Fibroblast of skin of scalp (primary cell): ENCODE measurements at places on chromosomes 2 and 18.

- peak; percentile 64 for DNase-seq
Observed at GRCh38 chr2:96427917-96428316, 77.2 kb downstream of the NEURL3 start.

- DNase-seq, result no peak
Observed at GRCh38 chr18:69898241-69898861, 49.3 kb downstream of the CD226 start.

- no peak for DNase-seq
Observed at GRCh38 chr2:170196963-170197362, 19.0 kb downstream of the MYO3B start.

GRCh38 chr2:85649201-85650190 is 18.5 kb downstream of the SFTPB start:
- peak; percentile 75 for DNase-seq

GRCh38 chr2:157931542-157931941 is 55.4 kb upstream of the ACVR1 start:
- DNase-seq, result no peak

DNA sequence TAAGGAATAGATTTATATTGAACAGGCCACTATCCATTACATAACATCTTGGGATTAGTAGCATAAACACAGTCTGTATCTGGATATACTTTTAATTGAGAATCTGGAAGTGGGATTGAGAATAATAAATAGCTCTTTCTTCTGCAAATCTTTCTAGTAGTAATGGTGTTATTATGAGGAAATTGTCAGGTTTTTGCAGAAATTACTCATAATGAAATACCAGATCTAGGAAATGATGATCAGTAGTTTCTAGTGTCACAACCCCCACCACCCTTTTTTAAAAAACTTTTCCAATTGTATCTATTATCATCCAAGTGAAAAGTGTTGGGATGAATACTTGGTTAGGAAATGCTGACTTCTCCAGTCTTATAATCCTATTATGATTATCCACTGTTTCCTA is 18.7 kb downstream of the NBEAL1 start:
- no peak for DNase-seq

GRCh38 chr2:195934484-195934883 is 134.2 kb downstream of the DNAH7 start:
- no peak for DNase-seq

DNA sequence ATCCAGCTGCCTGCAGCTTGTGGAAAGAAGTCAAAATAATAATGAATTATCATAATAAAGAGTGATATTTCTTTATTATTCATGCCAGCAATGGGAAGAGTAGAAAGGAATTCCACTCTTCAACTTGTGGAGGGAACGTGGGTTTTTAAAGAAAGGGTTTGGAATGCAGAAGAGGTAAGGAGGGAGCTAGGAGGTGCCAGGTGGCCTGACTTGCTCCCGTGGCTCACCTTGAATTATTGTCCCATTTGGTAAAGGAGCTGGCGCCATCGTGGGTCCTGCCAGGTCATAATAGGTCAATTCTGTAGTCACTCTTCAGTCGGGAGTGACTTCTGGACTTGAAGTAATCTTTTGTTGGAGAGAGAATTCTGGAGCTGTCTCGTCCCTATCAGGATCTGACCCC is 95.2 kb upstream of the BARD1 start:
- no peak for DNase-seq

GRCh38 chr2:48901015-48901343 is 145.5 kb upstream of the LHCGR start:
- DNase-seq, result no peak

GRCh38 chr2:109535217-109535946 is 78.4 kb downstream of the SEPTIN10 start:
- peak; percentile 59 for DNase-seq

DNA sequence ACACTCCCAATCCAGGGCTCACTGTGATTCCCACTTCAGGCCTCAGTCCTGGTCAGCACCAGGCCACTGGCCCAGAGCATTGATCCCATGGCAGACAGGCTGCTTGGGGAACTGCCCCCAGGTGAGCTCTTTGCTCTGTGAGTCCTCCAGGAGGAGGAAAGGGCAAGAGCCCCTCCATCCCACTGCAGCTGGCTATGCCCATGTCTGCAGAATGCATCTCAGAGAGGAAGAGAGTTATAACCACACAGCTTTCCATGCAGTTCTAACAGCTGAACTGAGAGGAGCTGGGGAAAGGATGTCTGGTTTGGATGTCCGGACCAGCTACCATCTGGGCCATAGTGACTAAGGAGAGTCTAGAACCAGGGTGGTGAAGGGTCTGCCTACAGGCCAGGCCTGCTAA is 230.3 kb downstream of the DYSF start:
- no peak for DNase-seq

- DNase-seq, result no peak
Observed at GRCh38 chr2:229408962-229409361, 137.9 kb upstream of the PID1 start.

GRCh38 chr2:159476329-159476728 is 140.0 kb downstream of the BAZ2B start:
- peak; percentile 15 for DNase-seq

DNA sequence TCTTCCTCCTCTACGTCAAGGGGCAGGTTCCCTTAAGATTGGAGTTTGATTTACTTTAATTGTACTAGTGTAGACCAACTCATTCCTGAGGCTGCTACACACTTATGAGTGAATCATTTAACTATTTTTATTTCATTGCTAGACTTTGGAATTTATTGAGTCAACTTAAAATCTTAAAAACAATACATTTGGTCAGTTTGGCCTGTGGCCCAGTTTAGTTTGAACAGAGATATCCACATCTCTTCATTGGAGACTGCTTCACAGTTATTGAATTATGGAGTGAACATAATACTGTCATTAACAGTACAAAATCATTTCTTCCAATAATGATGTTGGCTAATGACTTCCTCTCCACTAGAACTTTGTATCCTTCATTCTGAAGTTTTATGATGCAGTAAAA is 34.5 kb upstream of the STPG4 start:
- peak; percentile 97 for DNase-seq

DNA sequence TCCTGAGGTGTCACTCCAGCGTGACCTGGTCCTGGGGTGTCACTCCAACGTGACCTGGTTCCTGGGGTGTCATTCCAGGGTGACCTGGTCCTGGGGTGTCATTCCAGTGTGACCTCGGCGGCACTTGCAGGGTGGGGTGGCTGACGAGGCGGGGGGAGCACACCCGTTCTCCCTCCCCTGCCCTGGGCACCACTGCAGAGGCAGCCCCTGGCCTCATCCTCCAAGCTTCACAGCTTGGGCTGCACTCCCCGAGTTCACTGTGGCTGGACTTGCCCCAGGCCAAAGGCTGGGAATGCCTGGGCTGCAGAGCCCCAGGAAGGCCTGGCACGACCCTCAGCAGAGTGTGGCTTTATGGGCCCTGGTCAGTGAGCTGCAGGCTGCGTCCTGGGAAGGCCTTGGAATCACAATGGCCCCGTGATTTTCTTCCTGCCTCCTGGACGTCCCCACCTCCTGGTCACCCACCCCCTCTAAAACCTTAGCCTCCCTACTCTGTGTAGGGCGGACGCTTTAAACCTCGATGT is 88.3 kb downstream of the NFATC1 start:
- DNase-seq, result no peak

GRCh38 chr18:41681138-41681880 is 273.7 kb upstream of the PIK3C3 start:
- no peak for DNase-seq

DNA sequence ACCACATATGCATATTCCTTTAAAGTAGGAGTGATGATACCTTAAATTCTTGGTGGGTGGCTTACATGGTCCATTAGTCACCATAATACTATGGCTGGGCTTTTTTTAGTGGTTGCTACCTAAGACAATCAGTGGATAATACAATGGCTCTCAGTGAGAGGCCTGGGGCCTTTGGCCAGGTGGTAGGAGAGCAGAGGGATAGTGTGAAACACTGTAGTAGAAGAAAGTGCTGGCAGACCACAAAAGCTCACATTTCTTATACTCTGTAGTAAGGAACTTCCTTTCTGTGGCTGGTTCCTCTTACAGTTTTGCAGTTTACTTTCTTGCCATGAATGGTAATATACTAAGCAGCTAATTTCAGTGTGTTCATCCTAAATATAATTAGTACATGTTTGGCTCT is 583.5 kb downstream of the XIRP2 start:
- DNase-seq, result no peak

GRCh38 chr2:39494784-39495251 is 57.7 kb upstream of the MAP4K3 start:
- DNase-seq, result peak; percentile 98

DNA sequence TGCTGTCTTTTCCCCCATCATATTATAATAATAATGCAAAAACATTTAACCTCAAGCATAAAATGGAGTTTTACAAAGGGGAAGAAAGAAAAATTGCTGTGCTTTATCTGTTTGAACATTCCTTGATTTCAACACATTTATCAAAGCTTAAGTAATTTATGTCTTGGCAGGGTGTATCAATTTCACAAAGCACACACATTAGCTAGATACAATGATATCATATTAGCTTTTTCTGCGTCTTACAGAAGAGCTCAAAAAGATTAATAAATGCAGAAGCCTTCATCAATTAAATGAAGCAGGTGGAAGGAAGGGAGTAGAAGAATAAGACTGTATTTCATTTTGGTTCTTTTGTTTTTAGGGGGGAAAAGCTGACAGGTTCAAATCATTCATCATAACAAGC is 103.0 kb downstream of the NXPH2 start:
- DNase-seq, result no peak

DNA sequence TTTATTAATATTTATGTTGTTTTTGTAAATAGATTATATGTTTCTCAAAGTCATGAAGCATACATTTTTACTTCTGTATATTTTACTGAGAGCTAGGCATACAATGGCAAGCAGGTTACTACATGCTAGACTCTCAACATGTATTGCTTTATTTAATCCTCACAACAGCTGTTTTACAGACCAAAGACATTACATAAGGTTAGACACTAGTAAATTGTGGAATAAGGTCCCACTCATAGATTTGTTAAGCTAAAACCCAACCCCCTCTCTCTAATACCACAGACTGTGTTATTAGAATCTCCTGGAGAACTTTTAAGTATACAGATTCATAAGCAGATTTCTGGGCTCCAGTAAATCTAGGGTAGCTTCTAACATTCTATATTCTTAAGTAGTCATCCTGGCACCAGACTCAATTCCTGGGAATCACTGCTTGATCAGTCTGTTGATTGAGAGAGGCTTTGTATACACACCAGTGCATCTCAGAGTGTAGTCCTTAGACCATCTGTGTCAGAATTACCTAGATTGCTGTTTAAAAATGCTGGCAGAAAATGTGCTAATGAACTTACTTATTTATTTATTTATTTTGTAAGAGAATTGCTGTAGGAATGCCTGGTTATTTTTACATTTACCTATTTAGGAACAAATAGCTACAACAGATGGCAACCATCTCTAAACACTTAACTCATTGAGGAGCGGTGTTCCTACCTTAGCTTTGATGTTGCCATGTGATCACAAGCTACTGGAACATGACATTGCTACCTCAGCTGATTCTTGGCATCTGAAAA is 153.5 kb upstream of the CAVIN2 start:
- no peak for DNase-seq

- DNase-seq, result no peak
Observed at GRCh38 chr18:36298126-36298741, 721 bp downstream of the FHOD3 start.

DNA sequence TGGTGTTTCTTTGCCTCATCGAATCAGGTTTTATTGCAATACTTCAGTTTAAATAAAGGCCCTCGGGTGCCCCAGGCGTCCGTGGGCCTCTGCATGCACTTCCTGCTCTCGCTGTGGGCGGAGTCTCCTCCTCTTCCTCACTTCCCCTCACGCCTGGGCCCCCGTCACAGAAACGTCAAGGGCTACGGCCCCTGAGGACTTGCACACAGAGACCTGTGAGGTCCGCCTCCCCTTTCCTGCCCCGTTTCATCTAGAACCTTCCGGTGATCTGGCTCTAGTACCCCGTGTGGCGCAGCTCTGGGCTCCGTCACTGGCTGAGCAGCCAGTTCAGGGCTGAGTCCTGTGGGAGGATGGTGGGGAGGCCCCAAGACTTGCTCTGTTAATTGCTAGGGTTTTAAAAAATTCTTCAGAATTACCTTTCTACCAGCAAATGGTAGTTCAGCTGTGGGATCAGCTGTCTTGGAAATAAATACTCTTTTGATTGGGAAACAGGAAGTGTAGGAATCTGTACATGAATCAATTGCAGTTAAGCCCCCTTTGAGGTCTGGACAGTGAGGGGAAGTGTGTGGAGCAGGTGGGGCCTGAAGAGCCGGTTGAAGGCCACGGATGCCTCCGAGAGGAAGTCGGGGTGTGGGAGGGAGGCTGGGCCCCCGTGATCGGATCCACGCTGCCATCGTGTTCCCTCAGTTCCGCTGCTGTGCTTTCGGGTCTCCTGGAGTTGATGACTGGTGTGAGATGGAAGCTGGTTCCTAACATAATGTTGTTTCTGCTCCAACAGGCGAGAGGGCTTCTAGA is 10.2 kb downstream of the NFATC1 start:
- no peak for DNase-seq

DNA sequence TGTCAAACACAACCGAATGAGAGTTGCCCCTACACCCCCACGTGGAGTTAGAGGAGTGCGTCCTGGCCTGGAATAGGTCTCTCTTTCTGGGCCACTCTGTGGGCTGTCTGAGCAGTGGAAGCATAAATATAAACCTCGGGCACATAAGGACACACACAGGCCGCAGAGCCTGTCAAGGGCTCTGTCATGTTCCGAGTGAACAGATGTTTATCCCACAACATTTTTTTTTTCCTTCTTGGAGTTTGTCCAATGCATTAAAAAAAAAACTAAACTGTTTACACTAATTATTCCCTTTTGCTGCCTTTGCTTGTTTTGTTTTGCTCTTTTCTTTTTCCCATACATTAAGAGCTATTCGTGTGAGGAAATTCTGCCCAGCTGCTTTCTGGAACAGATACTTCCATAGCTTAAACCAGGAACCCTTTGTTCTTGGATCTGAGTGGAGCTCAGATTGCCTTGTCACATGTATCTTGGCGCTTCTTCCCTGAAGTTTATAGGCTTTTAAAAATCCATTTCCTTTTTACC is 228.3 kb upstream of the FOSL2 start:
- DNase-seq, result peak; percentile 60

DNA sequence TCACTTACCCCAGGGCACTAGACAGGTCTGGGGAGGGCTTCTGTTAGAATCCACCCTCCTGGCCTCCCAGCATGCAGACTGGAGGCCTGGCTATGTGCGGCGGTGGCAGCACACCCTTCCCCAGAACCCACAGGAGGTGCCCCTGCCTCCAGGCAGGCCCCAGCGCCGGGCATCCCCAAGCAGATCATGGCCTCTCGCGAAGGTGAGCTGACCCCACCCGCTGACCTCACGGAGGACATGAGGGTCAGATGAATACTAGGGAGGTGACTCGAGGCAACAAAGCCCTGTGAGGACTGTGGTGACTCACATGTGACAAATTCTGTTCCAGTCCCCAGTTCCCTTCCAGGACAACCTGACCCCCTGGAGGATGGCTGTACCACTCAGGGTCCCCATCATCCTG is 1.9 kb downstream of the MAB21L4 start:
- no peak for DNase-seq

GRCh38 chr2:20241973-20242726 is 17.2 kb upstream of the SDC1 start:
- no peak for DNase-seq
